ENCODE measurements at places on chromosomes 4 and X.

DNA sequence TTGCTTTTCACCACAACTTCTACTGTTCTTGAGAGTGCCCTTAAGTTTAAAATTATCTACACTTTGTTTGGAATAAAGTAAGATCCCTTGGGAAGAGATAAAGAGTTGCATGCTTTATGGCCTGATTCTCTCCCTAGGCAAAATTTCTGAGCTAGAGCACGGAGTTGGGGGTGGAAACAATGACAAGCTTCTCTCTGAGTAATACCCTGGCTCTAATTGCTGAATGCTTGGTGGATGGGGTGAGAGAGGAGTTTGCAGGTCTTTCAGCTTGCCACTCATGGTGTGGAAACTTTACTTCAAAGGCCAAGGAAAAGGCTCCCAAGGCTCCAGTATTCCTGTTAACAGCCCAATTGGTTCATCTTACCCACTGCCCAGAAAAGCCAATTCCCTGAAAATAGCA lies 26.1 kb upstream of the PRDM8 start:
- DNase-seq, result no peak

- no peak for DNase-seq
These were observed 58.1 kb downstream of the CCNG2 start for GRCh38 chr4:77215107-77215506.

- DNase-seq, result no peak
These were observed 12.0 kb downstream of the GAGE1 start for GRCh38 chrX:49610718-49611310.

GRCh38 chrX:24332878-24333277 lies 19.0 kb upstream of the SUPT20HL2 start:
- no peak for DNase-seq

GRCh38 chr4:57064811-57065711 lies 45.1 kb downstream of the IGFBP7 start:
- no peak for DNase-seq

GRCh38 chr4:172813359-172813923 lies 355.2 kb upstream of the GALNT7 start:
- DNase-seq, result no peak

GRCh38 chr4:108466936-108467902 lies 153.2 kb upstream of the RPL34 start:
- DNase-seq, result no peak

DNA sequence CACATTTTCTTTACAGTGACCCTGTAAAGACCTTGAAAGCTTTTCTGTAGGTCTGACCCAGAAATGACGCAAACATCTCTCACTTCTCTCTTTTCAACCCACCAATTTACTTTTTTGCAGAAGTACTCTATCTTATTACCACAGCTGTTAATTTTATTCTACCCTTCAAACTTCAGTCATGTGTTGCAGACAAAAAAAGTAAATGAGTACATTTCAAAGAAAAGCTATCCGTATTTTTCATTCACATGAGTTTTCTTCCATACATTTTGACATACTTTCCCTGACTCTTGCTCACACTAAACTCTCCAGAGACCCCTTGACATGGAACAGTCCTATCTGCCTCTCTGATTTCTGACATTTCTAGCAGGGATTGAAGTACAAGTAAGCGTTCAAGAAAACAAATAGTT lies 51.7 kb downstream of the SLC7A11 start:
- DNase-seq, result peak; percentile 85

- DNase-seq, result no peak
These were observed 21.4 kb downstream of the PTPN13 start for GRCh38 chr4:86615501-86615900.

DNA sequence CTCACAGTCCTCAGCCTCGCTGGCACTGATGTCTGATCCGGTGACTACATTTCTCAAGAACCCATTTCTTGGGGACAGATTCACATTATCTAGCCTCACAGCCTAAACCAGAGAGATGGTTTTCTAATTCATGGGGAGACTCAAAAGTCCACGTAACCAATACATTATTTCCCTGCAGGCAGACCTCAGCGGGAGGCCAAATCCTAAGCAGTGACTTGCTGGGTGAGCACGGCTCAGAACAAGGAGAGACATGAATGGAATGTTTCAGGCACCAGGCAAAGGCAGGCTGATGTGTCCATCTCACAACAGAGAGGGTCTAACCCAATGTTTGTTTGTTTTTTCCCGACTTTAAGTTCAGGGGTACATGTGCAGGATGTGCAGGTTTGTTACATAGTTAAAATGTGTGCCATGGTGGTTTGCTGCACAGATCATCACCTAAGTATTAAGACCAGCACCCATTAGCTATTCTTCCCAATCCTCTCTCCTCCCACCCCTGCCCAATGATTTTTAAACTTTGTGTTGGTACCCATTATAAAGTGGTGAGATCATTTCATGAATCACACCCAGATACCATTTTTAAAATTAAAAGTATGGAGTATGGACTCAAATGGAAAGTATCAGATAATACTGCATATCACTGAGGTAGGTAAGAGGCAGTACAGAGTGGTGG lies 53.3 kb downstream of the SCD5 start:
- no peak for DNase-seq

GRCh38 chr4:117010671-117011070 lies 74.7 kb downstream of the TRAM1L1 start:
- no peak for DNase-seq

DNA sequence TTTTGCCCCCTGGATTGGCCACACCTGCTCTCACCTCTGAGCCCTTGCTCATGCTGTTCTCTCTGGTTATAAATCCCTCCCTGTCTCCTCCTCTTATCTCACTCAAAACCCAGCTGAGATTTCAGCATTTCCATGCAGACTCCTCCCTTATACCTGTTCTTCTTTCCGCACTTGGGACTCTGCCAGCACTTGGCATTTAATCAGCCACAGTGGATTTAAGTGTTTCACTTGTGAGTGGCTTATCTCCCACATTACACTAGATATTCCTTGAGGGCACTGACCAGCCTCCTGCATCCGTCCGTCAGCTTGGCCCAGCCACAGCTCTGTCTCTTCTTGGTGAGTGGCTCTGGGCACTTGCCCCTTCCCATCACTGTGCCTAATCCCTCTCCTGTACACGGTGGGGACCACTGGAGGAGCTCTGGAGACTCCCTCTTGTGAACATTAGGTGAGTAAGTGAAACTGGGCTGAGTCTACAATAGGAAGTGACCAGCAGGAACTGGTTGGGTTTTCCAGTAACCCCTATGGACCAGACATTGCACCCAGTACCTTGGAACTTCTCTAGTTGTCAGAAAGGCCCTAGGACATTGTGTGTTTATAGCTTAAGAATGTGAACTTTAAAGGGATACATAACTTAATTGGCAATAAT lies 19.9 kb downstream of the FGFBP1 start:
- DNase-seq, result no peak

DNA sequence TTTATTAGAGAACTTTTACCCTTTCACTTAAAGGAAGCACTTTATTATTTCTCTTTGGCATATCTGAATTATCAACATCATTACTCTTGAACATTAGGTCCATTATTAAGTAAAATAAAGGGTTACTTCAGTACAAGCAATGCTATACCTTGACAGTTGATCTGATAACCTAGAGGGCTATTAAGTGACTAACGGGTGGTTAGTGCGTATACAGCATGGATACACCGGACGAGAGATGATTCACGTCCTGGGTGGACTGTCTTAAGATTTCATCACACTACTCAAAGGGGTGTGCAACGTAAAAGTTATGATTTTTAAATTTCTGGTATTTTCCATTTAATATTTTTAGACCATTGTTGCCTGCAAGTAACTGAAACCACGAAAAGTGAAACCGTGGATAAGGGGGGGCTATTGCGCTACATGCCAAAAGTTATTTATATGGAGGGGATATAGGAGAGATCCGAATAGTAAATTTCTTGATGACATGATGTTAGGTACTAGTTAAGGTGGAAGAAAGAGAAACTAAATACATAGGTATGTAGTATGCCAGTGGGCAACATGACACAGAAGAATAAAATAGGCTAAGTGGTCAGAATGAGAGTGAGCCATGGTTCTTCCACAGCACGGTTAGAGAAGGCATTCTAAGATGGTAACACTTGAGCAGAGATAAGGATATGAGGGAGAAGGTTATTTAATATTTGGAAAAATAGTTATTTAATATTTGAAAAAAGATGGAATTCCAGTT lies 230.8 kb upstream of the ANKRD50 start:
- DNase-seq, result no peak

DNA sequence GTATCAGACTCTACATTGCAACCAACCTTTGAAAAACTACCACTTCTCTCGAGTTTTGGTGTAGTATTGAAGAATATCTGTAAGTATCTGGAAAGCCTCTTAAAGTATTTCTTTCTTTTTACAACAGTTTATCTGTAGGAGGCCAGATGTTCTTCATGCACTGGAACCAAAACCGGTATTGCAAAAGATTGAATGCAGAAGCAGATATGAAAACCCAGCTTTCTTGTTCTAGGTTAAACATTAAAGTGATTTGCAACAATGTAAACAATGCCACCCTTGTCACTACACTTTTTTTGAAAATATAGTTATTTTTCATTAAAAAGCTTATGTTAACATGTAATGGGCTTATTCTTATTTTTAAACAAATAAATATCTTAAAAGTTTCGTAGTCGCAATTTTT lies 27.2 kb downstream of the PLS3 start:
- no peak for DNase-seq

GRCh38 chrX:39809331-39809730 lies 288.4 kb downstream of the BCOR start:
- no peak for DNase-seq

DNA sequence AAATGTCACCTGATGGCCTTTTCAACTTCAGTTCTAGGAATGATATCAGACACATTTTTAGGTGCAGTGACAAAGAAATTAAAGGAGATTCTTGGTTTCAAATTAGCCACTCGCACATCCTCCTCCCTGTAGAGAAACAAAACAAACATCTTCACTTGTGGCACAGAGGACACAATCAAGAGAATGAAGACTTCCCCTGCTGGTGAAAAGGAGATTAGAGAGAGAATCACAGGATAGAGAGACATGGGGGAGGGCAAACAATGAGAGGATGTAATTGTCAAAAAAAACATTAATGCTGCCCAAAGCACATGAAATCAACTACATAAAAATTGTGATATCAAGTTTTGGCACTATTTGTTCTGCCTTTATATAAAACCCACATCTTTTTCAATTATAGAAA lies 34.5 kb downstream of the ACE2 start:
- DNase-seq, result no peak

DNA sequence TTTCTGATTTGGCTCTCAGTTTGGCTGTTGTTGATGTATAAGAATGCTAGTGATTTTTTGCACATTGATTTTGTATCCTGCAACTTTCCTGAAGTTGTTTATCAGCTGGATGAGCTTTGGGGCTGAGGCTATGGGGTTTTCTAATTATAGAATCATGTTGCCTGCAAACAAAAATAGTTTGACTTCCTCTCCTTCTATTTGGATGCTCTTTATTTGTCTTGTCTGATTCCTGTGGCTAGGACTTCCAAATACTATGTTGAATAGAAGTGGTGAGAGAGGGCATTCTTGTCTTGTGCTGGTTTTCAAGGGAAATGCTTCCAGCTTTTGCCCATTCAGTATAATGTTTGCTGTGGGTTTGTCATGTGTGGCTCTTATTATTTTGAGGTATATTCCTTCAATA lies 734.7 kb upstream of the FAM241A start:
- no peak for DNase-seq

DNA sequence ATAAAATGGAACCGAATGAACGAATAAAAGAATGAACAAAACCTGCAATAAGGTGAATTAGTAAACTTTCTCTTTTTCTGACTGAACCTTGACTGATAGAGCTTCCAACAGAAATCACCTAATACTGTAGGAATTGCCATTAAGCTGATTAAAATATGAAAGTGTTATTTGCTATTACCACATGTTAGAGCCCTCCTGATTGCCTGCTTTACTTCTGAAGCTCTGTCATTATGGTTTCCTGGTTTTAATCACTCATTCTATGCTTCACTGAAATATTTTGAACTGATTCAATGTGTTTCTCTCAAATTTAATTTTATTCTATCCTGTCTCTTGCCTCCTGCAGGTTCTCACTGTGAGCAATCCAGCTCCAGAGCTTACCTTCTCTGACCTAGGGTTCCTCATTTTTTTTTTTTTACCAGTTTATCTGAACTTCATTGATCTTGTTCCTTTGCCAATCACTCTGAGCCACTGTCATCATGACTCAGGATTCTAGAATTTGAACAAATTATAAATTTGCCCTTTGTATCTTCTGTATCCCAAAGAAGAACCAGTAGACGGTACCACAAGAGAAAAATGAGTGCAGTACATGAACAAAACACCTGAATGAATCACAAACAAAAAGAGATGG lies 48.1 kb upstream of the UGT2B15 start:
- no peak for DNase-seq

- peak; percentile 89 for DNase-seq
These were observed at the start of gene HERC6 for GRCh38 chr4:88378691-88379559. HERC6 (plus strand) TSS chr4:88378852; CDS start chr4:88378922, 70 bp downstream.

DNA sequence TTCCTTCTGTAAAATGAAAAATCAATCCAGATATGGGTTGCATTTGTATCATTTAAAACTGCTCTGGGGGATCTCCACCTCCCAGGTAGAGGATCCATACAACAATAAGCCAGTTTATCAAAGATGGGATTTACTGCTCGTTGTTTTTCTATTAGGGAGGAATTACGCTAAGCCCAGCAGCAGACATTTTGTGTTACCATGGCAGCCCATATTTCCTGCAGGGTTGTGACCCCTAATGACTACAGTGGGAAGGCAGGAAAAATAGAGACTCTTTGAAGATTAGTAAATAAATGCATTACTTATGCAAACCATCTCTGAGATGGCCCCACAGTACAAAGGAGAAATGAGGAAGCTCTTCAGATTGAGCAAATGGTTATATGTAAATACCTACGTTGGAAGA lies 253.4 kb upstream of the GPR101 start:
- DNase-seq, result no peak

- no peak for DNase-seq
These were observed 2.6 kb downstream of the MCUB start for GRCh38 chr4:109562457-109563239.

DNA sequence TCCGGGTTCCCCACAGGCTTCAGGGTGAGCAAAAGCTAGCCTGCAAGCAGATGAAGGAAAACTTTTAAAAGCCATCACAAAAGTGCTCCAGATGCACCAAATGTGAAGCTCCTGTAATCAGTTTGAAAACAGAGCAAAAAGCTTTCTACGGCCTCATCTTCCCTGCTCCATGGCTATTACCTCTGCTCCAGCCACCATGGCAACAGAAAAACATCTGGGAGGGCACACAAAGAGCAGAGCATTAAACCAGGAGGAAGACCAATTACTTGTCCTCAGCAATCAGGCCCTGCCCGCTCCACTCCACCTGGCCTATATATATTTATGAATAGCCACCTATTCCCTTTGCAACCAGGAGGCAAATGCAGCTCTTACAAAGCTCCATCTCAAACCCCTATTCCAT lies 33.6 kb downstream of the TMEM154 start:
- no peak for DNase-seq

GRCh38 chrX:143768976-143769375 lies 48.4 kb upstream of the SPANXN2 start:
- DNase-seq, result no peak

- DNase-seq, result no peak
These were observed 5.0 kb downstream of the AWAT2 start for GRCh38 chrX:70044541-70045245.

DNA sequence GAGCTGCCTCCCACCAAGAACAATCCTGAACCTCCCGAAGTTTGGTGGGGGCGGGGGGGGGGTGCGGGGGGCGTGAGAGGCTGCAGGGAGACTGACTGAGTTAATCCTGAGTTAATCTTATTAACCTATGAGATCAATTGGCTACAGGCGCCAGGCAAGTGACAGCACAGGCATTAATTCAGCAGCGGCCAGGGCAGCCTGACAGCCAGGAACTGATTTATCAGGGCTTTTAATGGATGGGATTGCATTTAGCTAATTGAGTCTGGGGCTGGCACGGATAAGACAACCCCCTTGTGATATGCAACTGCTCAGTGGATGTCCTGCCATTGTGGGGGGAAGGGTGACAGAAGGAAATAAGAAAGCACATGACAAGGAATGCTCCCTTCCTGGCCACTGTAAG lies 16.3 kb downstream of the RTL5 start:
- no peak for DNase-seq

Measured in Kasumi-1 (cell line).